ENCODE measurements at places on chromosomes 4 and X.

DNA sequence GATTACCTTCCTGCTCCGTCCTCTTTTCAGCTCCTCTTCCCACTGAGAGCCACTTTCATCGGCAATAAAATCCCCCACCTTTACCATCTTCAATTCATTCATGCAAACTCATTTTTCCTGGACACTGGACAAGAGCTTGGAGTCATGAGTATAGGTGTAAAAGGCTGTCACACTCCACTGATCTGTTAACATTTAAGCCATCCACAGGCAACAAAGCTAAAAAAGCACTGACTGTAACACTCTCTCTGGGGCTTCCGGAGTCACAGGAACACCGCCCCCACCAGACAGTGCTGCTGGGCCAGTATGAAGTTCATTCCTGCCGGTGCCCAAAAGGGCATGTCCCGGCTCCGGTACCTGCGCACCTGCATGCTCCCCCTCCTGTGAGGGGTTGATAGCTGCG is 38.5 kb downstream of the MAGEB5 start:
- no peak for DNase-seq

GRCh38 chrX:119465555-119465954 is 2.7 kb upstream of the SLC25A5 start:
- DNase-seq = no peak

- DNase-seq = peak; percentile 45
Measured at GRCh38 chr4:749698-750666, 44.4 kb downstream of the PCGF3 start.

- DNase-seq = peak; percentile 72
Measured at GRCh38 chrX:150038986-150039599, 100.8 kb upstream of the EOLA2 start.

DNA sequence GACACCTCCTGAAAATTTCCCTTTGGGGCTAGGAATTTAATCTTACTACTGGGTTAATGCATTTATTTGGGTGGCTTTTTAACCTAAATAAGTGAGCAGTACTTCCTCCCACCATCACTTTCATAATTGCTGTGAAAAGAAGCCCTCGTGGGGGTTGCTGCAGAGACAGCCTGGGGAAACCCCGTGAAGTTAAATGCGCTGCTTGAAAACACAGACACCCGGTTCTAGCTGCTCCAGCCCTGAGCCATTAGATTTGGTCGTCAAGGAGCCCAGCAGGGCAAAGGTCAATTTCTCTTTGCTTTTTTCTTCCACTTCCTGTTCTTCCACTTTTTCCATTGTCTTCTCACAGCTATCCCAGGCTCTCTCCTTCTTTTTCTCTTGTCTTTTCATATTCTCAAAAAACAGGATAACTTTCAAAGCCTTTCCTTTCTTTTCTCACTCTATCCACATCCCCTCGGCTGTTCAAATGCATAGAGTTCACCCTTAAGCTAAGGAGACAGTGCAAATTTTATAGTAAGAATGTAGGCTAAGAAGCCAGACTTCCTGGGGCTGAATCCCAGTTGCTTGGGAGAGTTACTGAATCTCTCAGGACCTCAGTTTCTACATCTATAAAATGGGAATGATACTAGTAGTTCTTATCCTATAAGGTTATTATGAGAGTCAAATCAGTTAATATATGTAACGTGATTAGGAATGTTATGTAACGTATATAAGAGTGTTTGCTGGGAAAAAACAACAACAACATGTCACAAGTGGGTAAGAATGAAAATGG is 91.5 kb upstream of the ZNF827 start:
- no peak for DNase-seq

- peak; percentile 81 for DNase-seq
Measured at GRCh38 chrX:48591255-48591791, 6.0 kb upstream of the WDR13 start.

DNA sequence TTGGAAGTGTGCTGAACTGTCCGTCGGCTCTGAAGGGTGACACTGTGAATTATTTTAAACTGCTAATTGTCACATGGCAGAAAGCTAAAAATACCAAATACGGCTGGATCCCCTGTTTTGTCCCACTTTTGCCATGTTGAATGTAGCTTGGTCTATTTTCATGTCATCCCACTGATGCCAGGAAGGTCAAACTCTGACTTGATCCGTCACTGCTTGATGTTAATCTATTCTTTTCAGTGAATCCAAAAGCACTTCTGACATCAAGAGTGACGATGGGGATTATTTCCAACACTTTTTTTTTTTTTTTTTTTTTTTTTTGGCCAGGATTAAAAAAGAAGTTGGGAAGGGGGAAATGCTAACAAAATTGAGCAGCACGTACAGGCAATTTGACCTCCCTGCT is 734.6 kb upstream of the TENM3 start:
- no peak for DNase-seq

DNA sequence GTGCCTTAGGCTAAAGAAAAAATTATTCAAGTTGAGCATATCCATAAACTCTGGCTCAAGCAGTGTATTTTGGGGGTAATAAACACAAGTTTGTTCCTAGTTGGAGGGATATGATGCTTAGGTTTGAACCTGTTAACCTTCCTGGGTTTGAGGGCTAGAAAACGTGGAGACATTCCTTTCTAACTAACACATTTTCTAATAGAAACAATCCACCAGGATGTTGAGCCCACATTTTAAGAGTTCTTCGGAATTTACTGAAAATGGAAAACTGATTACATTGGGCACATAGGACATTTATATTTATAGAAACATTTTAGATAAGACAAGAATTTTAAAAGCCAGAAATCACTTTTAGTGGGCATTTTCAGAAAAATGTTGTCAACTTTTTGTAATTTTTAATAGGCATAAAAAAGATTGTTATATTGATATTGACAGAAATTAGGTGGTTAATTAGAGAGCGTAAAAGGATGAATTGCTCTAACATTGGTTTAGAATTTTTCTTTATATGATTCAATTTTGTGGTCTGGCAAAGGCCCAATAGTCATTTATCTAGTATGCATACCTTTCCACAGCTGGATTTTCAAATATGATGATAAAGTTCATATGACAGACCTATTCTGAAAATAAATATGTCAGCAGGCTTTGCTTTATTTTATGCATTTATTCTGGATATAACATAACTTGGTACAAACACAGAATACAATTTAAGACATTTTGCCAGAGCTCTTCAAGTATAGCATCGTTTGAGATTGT is 49.2 kb downstream of the CEP44 start:
- DNase-seq = peak; percentile 77

DNA sequence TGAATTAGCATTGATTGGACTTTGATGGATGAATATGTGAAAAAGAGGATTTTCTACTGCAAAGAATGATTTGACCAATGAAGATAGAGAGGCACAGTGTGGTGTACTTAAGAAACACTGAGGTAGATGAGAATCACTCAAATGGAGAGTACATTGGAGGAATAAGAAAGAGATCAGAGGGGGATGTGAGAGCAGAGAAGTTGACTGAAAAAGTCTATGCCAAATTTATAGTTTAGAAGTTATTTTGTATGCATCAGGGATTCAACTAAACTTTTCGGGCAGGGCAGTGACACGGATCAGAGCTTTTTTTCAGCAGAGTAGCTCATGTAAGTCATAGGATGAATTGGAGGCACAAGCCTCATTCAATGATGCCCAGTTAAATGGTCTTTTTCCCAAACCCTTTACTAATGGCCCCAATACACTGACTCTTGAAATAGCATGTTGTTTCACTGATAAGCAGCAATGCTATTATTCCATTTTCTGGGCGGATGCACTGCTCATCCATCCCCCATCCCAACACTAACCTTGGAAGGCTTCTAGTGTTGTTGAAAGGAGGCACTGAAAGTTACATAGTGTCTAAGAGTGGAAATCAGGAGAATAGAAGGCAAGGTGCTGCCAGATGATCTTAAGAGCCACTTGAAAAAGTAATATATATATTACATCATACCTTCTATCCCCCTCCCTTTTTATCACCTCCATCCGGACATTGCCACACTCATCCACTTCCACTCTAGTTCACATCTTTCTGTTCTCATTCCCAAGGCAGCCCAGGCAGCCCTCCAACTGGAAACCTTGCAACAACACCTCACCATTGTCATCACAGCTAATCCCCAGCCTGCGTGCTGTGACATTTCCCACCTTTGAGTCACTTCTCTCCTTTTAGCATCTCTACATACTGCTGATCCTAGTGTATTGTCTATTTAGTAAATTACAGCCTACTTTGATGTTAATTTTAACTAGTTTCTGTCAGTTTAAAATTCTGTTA is 46.1 kb downstream of the ARHGAP24 start:
- peak; percentile 16 for DNase-seq

DNA sequence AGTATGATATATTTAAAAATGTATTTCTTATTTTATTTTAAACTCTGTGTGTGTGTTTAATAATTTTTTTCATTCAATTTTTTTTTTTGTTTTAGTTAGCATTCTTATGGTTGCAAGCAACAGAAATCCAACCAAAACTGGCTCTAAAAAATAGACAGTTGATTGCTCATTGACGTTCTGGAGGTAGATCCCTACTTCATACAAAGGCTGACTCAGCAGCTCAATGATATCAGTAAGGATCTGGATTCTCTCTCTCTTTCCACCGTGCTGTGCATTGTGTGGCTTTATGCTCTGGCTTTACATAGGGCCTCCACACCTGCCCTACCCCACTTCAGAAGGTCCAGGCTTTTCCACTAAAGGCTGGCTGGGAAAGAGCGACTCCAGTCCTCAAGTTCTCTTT is 117.8 kb downstream of the UCHL1 start:
- DNase-seq = no peak

- peak; percentile 4 for DNase-seq
Measured at GRCh38 chrX:5802391-5802790, 426.3 kb downstream of the NLGN4X start.

- DNase-seq = peak; percentile 50
Measured at GRCh38 chr4:114659386-114660008, 60.9 kb downstream of the UGT8 start.

DNA sequence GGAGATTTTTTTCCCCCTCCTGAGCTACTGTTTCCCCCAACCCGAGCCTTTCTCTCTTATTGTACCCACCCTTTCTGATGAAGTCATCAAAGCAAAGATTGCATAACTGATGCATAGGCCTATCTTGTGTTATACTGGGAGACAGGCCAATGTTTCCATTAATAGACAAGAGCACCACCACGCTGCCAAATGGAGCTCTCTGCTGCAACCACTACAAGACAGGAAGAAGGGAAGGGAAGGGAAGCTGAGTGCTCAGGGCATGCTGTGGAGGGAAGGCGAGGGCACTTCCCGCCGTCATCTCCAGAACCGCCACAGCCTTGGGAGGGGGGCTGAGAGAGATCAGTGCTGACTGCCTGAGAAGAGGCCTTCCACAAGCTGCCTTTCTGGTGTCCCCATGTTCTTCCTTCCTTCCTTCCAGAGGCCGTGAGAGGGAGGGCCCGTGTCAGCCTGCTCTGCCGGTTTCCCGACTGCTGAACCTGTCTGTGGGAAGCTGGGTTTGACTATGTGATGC is 75.0 kb downstream of the MGST2 start:
- peak; percentile 94 for DNase-seq

DNA sequence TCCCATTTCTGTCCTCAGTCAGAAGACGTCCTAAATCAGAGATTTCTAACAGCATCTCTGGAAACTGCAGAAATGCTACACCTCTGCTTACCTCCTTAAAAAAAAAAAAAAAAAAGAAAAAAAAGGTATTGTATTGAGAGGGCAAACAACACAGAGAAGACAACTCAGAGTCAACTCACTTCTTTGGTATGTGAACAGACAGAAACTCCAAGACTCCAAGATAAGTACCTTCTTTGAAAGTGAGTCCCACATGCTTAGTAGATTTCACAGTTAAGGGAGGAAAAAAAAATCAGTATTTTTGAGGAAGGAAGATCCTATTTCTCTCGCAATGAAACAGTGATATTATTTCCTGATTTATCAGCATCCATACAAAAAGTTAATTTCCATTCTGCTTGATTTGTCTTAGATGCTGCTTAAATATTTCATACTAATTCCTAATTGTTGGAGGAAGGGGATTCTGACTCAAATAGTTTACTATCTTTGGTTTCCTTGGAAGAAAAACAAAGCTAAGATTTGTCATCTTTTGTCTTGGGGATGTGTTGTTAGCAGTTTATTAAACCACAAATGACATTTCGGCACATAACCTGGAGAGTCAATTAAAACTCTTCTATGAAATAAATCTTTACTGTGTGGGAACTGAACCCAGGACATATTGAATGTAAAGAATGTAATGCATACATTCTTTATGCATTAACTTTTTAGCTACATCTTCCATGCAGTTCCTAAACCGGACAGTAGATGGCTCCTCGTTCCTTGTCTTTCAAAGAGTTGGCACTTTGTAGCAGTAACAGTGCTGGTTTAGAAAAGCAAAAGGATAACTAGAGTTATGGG is 4.7 kb downstream of the RASGEF1B start:
- DNase-seq = peak; percentile 77

DNA sequence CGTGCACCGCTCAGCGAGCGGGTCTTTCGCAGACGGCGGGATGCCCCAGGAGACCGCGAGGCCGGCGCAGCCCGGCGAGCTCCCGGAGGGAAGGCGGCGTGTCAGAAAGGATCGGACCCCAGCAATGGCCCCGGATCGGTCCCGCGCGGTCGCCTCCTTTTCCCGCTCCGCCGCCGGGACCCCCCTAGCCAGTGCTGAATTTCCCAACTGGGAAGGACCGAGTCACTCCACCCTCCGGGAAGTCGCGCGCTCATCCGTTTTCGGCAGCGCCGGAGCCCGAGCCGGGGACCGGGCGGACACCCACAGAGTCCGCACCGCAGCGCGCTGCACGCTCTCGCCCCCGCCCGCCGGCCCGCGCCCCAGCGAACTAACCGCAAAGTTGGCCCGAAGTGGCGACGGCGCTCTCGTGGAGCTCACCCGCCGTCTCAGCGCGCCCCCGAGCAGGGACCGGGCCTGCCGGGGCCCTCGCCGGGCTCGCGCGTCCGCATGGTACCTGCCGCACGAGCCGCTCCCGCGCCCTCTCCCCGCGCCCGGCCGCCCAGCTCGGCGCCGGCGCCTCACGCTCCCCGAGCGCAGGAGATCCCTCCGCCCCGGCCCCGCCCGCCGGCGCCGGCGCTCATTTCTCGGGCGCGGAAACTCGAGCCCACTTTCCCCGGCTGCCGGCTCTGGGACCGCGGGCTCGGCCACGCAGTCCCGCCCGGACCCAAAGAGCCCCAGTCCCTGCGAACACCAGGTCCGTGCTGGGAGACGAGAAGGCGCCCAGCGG is at the start of gene FAT1:
FAT1 (minus strand) TSS at position 565 of the 766 bp plus-strand sequence. CDS start 14,029 bp downstream, outside the sequence.
- DNase-seq = peak; percentile 90

DNA sequence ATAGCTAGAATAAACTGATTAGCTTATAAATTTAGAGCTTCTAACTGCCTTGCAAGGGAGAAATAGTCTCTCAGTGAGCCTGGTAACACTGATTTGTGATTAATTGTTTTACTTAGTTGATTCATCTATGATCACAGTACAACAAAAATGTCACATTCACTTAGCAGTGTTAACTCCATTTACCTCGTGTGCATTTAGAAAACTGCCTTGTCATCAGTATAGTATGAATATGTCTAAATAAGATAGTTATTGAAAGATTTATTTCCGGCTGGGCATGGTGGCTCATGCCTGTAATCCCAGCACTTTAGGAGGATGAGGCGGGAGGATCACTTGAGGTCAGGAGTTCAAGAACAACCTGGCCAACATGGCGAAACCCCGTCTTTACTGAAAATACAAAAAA is 39.3 kb downstream of the FAM199X start:
- no peak for DNase-seq

DNA sequence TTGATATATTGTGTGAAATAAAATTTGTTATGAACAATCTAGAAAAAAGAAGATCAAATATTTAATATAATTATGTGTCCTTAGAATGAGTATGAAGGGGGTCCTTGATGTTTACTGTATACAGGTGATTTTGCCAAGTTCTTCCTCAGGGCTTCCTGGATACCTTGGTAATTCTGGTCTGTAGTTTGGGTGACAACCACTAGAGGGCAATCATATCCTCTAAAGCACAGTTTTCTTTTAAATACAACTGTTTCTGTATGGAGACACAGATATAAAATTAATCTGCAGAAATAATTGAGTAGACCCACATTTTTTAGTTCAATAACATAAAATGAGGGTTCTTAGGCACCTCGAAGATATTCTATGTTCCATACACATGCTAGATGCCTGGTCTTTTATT is 157.7 kb downstream of the SPANXN1 start:
- DNase-seq = no peak
